Cortex of kidney (tissue), 1 donor: ENCODE measurements at places on chromosomes 4 and X.

DNA sequence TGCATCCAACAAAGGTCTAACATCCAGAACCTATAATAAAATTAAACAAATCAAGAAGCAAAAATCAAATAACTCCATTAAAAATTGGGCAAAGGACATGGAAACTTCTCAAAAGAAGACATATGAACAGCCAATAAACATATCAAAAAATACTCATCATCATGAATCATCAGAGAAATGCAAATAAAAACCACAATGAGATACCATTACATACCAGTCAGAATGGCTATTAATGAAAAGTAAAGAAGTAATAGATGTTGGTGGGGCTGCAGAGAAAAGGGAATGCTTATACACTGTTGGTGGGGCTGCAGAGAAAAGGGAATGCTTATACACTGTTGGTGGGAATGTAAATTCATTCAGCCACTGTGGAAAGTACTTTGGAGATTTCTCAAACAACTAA lies 465.8 kb downstream of the ZIC3 start:
- DNase-seq: no peak

DNA sequence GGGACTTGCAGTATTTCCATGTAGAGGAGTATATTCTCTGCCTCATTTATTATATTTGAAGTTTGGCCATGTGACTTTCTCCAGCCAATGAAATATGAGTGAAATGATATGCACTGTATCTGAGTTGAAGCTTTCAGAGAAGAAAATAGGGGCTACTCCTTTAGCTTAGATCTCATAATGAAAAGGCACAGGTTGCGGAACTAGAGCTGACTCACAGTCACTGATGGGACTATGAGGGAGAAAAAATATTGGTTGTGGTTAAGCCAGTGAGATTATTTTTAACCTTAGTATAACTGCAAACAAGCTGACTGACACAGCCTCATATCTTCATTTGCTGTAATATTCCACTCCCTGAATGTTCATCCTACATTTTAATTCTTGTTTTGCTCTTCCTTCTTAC lies 1104.3 kb downstream of the RPA4 start:
- DNase-seq: no peak

DNA sequence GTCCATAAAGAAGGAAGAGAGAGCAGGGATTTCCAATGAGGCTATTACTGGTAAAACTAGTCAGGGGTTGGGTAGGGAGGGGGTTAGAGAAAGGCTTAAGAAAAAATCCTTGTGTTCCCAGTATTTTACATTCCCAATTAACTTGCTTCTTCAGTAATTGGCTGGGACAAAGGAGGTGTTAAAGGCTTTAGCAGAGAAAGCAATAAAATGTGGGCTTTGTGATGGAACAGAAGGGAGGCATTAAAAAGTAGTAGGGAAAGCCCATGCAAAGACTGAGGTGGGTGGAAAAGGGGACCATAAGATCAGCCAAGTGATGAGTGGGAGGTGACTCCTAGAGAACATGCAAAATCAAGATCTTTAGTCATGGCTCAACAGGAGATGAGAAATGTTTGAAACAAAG lies 1467.2 kb downstream of the RPA4 start:
- no peak for DNase-seq

- no peak for DNase-seq
Observed at GRCh38 chr4:99808260-99808857, 8.3 kb upstream of the DAPP1 start.

- DNase-seq: no peak
Observed at GRCh38 chrX:17801431-17801830, 59.7 kb downstream of the RAI2 start.

GRCh38 chrX:136828830-136829229 lies 48.1 kb upstream of the ARHGEF6 start:
- no peak for DNase-seq

DNA sequence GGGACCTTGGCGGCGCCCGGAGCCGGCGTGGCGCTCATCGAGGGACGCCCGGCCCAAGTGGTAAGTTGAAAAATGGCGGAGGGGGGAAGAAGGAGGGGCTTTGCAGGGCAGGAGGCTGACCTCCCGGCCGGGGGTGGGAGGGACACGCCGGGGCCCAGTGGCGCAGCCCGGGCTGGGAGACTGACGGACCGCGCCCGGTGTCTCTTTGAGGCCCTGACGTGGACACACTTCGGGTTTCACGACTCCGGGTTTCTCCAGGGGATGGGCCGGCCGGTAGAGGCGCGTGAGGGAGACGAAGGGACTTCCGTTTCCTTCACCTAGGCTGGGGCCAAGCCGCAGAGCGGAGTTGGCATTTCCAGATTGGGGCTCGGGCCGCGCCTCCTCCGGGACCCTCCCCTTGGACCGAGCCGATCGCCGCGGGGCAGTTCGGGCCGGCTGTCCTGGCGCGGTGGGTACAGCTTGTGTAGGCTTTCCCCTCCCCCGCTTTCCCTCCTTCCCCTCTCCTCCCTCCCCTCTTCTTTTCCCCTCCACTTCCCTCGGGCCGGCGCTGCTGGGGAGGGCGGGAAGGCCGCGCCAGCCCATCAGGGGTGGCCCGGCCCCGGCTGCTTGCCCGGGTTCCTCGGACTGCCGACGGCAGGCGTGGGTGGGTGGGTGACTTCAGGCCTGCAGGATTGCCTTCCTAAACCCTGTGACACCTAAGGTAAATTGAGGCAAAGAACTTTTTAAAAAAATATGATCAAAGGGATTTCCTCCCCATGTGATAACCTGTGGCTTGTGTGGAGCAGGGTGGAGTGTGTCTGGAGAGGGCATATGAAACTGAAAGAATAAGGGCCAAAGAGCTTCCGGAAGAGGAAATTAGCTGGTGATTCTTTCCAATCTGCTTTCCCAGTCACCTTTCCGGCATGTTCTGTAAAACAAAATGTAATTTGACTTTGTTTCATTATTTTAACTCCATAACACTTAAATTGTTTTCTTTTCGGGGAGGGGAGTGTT lies at the start of gene XIAP:
XIAP (plus strand) TSS at position 208 of the 993 bp plus-strand sequence. CDS start 25,610 bp downstream, outside the sequence.
- peak; percentile 5 for DNase-seq

- no peak for DNase-seq
Observed at GRCh38 chr4:182277377-182277776, 34.2 kb downstream of the TENM3 start.

DNA sequence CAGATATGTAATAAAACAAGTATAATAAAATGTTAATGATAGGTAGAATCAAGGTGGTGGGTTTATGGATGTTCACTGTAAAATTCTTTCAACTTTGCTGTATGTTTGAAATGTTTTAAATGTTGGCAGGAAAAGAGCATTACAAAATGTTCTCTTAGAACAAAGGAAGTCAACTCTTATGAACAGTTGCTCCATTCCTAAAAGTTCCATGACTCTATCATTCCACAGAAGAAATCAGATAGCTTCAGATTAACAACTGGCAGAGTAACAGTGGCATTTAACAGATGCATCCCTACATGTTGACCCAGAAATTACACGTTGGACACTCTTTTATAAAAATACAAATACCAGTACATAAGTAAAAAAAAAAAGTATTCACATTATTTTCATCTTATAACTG lies 2023.7 kb downstream of the ARAP2 start:
- no peak for DNase-seq

DNA sequence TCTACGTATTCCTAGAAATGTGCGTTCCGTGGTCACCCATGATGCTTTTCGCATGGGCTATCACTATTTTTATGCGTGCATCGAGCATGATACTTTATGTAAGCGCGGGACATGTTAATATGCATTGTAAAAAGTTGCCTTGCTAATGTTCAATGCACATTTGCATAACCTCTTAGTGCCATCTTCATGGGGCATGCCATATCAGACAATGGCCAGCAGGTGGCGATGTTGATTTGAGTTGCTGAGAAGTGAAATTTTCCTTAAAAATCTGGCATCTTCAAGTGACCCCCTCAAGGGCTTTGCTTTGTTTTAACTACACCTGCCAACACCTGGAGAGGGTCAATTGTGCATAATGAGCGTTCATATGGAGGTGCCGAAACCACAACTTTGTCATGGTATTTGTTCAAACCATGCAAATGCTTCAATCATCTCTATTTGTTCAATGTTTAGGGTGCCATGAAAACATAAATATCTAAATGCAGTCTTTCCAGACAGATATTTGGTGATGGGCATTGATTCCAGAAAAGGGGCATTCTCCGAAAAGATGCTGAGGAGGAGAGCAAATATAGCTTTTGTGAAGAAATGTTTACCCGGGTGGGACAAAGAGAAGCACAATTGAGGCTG lies 833.9 kb upstream of the PRKX start:
- DNase-seq: no peak

DNA sequence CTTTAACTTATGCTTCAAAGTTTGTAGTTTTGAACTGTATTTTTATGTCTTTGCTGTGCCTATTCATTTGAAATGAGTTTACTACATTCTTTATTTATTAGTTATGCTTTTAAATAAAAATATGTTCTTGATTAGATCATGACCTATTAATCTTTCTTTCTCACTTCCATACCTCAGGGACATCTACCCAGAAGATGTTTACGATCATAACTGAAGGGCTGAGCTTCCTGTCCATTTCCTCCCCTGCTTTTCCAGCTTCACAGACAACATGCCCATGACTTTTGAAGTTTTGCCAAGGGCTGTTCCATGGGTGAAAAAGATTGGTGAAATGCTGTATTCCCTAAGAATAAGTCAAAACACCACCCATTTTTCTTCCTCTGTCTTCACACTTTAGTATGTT lies 99.7 kb upstream of the DDIT4L start:
- DNase-seq: no peak

- no peak for DNase-seq
Observed at GRCh38 chrX:119288890-119289393, 52.9 kb downstream of the PGRMC1 start.

- no peak for DNase-seq
Observed at GRCh38 chr4:38837849-38838248, 18.8 kb downstream of the TLR6 start.

- DNase-seq: no peak
Observed at GRCh38 chr4:48428926-48429325, 54.2 kb upstream of the SLC10A4 start.

DNA sequence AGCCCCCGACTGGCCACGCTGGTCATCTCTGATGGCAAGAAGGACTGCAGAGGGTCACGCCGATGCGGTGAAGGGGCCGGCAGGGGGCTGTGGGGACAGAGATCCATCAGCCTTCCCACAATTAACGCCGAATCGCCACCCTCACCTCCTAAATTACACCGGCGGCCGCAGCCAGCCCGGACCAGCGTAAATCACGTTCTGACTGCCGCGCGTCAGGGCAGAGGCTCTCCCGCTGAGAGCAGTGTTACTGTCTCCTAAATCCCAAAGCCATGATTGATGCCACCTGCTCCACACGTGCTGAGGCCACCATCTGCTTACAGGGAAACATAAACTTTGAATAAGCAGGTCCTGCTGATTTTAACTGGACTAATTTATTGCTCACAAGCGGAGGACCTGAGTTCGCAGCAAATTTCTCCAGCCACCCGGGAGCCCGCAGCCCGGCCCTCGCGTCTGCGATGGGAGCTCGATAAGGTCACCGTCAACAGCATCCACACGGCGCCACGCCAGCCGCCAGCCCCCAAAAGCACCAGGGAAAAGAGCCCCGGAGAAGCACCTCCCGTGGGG lies 127.3 kb upstream of the NKX1-1 start:
- no peak for DNase-seq

- DNase-seq: no peak
Observed at GRCh38 chrX:68724531-68725020, 77.1 kb downstream of the STARD8 start.
